ENCODE measurements at places on chromosomes 5 and 9. TPM values are rescaled to one million over a fixed set of nuclear protein-coding genes. Genes with fewer than 3 reads are reported as not detected.

DNA sequence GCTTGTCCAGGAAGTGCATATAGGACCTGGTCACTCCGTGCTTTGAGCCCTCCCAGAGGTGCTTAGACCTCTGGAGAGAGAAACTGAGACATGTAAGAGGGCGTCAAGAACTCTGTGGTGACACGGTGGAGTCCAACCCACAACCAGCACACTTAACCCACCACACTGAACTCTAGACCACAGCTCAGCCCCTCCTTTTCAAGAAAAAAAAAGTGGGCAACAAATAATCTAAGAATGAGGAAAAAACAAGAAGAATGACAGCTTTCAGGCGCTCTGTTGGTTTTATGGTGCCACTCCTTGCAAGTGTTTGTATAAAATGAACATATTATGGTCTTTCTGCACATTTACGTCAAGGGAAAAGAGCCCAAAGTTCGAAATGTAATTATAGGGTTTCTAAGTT, 50.2 kb upstream of the SNAPC3 start:
- no peak for DNase-seq

GRCh38 chr5:130024006-130024405, 119.7 kb downstream of the CHSY3 start:
- DNase-seq, result no peak

GRCh38 chr5:181219262-181220177, 3.6 kb upstream of the TRIM41 start:
- no peak for DNase-seq

WNT8A gene
- not detected for total RNA-seq

BAAT gene
- total RNA-seq, result not detected
